ENCODE measurements at places on chromosomes 2 and 18. TPM values are rescaled to one million over a fixed set of nuclear protein-coding genes. Genes with fewer than 3 reads are reported as not detected.

The EML6 gene
- 25.3 TPM for total RNA-seq

The APCDD1 gene
- total RNA-seq: 0.15 TPM

The FSHR gene
- total RNA-seq: not detected

The SIX3 gene
- total RNA-seq: not detected

The UBE2F gene
- 32.4 TPM for total RNA-seq

The DSG2 gene
- not detected for total RNA-seq

The GNAL gene
- total RNA-seq: 0.22 TPM

The XIRP2 gene
- total RNA-seq: not detected

The RIT2 gene
- total RNA-seq: not detected

The CDK5R2 gene
- not detected for total RNA-seq

The HADHB gene
- 65.6 TPM for total RNA-seq

DNA sequence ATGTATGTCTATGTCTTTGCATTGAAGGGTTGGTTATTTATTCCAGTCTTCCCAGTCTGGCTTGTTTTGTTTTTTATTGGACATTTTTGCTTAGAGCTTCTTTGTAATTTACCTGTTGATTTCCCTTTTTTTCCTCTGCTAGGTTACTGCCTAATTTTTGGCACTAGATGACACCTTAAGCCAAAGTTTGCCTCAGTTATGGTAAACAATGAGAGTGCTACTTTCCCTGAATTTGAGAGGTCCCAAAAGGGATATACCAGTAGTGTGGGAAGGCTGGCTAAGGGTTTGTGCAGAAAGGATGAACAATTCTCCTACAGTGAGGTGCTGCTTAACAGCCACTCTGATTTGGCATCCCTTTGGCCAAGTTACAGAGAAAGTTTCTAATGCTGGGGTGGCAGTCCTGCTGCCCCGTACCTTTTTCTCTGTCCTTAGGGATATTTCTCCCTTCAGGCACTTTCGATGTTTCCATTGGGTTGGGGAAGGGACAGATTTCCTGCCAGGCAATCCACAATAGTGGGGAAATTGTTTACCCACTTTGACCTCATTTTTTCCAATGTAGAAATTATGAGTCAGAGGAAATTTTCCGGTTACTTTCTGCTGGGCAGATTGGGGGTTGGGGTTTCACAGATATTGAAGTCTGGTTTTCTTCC, 354.9 kb downstream of the PTPRM start:
- no peak for DNase-seq

GRCh38 chr18:74368901-74369705, 53.5 kb downstream of the C18orf63 start:
- no peak for DNase-seq

DNA sequence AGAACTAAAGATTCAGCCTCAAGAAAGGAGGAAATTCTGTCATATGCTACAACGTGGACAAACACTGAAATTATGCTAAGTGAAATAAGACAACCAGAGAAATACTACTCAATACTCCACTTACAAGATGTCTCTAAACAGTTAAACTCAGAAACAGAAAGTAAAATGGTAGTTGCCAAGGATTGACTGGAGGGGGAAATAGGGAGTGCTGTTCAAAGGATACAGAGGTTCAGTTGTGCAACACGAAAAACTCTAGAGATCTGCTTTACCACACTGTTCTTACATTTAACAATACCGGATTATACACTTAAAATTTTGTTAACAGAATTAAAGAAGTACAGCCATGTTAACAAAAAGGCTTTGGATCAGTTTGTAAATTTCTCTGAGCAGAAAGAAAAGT, 39.8 kb upstream of the C2orf15 start:
- no peak for DNase-seq

- no peak for DNase-seq
These were observed 851.8 kb upstream of the CRIM1 start for GRCh38 chr2:35503738-35504199.

DNA sequence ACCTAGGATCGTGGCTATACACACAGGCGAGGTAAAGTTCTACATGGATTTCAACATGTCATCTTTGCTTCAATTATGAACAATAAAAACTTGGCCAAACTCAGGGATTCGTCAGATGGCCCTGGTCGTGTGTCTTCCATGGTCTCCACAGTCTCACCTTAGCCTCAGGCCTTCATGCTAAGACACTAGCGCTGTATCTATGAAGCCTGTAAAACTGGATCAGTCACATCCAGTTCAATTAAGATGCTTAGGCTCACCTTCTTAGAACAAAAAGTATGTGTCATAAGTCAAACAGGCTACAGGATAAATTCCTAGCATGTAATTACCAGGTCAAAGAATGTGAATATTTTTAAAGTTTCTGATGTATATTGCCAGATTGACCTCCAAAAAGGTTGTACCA, 113.7 kb upstream of the NRP2 start:
- DNase-seq: no peak

- no peak for DNase-seq
These were observed 1552.9 kb upstream of the SLC39A10 start for GRCh38 chr2:194103941-194104659.

DNA sequence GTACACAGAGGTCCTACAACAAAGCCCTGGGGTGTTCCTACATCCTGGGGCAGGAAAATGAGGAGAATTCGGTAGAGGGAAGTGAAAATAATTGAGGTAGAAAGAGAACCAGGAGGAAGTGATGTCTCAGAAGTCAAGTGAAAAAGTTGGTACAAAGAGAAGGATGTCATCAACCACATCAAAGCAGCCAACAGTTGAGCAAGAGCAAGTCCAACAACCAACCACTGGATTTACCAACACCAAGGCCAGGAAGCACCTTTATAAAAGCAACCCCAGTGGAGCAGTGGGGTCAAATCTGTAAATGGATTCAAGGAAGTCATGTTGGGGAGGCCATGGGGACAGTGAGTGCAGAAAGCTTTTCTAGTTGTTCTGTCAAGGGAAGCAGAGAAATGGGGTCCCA, 360.4 kb downstream of the ZNF516 start:
- DNase-seq: no peak

DNA sequence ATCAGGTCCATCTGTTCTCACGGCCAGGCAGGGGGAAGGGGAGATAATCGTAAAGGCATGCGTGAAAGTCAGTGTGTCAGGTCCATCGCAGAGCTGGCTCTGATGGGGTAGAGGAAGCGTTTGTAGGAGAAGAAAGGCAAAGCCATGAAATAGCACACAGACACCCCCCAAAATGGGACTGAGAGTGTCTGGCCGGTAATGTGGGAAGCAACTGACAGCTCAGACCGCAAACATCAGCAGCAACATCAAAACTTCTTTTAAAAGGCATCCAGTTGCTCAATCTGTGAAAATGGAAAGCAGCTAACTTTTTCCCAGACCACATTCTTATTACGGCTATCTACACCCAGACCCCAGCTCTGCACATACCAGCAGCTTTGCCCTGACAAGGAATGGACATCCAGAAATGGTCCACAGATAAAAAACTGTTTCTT, 232.6 kb downstream of the EN1 start:
- no peak for DNase-seq

DNA sequence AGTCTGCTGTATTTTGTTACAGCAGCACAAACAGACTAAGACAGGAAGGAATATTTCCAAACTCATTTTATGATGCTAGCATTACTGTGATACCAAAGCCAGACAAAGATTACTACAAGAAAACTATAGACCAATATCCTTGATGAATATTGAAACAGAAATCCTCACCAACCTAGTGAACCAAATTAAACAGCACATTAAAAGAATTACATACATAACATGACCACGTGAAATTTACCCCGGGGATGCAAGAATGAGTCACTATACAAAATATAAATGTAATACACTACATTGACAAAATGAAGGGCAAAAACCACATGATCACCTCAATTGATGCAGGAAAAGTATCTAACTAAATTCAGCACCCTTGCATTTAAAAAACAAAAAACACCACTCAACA, 112.6 kb downstream of the CHN1 start:
- DNase-seq: no peak

DNA sequence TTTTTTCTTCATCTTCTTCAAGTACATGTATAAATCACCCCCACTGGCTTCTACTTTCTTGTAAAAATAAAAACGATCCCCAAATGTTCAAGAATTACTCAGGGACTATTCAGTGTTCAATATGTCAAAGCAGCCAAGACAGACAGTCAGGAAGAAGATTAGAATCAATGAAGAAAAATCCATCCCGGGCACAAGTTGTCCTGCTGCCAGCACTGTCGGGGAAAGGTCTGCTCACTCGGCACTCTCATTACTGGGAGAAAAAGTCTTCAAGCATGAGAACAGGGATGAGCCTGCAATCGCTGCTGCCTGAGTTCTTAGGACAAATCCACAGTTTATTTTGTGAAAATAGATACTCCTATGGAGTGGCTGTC, 482.8 kb upstream of the KLHL29 start:
- DNase-seq: no peak

DNA sequence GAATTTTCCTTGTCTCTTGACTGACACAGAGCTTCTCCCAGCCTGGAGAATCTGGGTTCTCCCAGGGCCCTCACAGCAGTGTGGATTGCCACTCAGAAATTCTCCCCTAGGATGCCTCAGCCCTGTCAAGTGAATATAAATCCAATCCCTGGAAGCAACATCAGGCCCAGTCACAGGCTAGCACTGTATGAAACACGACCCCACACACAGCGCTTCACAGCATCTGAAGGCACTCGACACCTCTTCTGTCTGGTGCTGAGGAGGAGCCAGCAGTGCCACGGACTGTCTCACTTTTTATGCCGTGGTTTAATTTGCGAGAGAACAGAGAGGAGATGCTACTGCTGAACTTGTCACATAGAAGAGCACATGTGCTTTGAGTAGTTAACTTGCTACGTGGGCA, 164.5 kb downstream of the NAPG start:
- DNase-seq: no peak

DNA sequence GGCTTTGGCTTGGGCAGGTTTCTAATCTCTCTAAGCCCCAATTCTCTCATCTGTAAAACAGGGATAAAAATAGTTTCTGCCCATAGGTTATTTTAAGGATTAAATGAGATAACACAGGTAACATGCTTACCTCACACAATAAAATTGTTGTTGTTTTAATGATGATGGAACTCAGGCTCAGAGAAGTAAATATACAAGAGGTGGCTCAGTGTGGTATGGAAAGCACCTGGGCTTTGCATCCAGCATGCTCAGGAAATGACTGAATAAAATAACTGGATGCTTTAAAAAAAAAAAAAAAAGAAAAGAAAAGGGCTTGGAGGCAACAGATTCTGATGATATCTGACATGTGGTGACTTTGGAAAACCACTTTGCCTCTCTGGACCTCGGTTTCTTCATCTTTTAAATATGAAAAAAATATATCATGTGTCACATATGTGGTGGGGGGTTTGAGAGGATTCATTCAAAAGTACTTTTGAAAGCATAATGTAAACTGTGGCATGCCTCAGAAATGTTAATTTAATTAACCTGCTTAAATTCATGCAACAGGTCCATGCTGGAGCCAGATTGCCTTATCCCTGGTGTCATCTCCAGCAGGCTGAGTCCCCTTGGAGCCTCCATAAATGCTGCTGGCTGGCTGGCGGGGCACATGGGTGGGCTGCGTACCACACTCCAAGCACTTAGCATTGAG, 112.8 kb upstream of the CDC42EP3 start:
- DNase-seq: no peak

DNA sequence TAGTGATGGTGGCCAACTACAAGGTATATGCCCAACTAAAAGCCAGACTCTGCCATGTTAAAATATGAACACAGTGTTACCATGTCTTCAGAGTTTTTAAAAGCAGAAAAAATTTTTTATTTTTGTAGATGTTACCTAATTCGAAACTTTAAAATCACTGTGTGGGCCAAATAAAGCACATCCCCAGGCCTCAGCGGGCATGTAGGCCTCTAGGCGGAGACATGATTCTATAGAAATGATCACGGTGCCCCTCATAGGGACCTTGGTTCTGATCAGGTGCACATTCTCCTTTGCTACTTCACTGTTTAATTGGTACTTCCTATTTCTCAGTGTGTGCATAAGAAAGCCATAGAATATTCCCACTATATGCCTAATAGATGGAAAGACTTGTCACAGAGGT, 349.2 kb downstream of the XIRP2 start:
- DNase-seq: no peak

DNA sequence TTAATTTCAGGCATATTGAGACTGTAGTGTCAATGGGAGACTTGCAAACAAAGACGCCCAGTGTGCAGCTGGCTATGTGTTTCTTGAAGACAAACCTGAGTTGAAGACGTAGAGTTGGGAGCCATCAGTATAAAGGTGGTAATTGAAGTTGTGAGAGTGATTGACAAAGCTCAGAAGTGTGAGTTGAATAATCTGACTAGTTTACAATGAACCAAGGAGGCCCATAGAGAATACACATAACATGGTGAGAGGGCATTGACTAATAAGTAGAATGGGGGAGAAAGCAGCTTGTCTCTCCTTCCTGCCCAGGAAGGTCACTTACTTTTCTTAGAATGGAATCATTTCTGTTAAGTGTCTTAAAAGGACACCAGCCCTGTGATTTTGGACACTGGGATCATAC, 14.1 kb downstream of the SP110 start:
- no peak for DNase-seq

DNA sequence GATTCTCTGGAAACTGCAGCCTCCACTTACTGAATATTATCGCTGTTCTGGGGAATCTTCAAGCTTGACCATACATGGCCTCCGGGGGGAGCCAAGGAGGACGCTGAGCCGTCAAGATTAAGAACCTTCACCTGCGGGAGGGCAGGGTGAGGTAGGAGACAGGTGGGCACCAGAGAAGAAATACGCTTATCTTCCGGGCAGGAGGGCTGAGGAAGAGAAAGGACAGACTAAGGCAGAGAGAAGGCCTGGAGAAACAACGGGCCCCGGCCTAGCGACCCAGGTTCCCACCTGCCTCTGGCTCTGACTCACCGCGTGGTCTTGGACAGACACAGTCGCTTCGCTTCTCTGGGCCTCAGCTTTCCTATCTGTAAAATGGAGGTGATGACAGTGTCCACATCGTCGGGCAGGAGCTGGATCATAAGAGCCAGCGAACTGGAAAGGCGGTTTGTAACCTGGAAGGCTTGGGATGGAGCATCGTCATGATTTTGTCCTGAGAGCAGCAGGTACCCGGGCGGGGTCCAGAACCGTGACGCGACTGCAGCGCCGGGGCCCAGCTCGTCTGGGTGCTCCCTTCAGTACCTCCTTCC, 659 bp downstream of the ZNF142 start:
- peak; percentile 32 for DNase-seq

- no peak for DNase-seq
These were observed 231.9 kb downstream of the ZRANB3 start for GRCh38 chr2:135299165-135299564.

GRCh38 chr18:69557282-69557681, 156.6 kb downstream of the DOK6 start:
- DNase-seq: no peak
